Stimulated activated CD4-positive, alpha-beta T cell treated with anti-CD3 and anti-CD28 coated beads, Interleukin-12 subunit alpha, Interleukin-12 subunit beta, amount 100 ng/mL, for 4 hours (primary cell): ENCODE measurements at places on chromosomes 2 and 18.
A peak's percentile ranks its signal among the peaks of the same experiment; 100 is the strongest.

DNA sequence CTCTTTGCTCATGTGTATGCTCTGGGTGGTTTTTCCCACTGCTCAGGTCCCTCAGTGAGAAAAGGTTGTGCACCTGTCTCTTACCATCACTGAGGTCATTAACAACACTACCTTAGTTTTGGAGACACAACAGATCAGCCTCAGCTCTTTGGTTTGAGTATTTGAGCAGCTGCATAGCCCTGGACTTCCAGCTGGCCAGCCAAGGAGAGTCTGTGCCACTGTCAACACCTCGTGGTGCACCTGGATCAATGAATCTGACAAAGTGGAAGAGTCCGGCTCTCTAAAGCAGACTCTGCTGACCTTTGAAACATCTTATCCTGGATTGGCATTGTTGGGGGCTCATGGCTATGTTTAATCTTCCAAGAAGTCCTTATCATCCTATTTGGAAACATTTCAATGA lies 30.0 kb downstream of the SERPINB8 start:
- no peak for DNase-seq

- no peak for DNase-seq
Observed at GRCh38 chr2:178395941-178396570, 54.9 kb downstream of the PRKRA start.

DNA sequence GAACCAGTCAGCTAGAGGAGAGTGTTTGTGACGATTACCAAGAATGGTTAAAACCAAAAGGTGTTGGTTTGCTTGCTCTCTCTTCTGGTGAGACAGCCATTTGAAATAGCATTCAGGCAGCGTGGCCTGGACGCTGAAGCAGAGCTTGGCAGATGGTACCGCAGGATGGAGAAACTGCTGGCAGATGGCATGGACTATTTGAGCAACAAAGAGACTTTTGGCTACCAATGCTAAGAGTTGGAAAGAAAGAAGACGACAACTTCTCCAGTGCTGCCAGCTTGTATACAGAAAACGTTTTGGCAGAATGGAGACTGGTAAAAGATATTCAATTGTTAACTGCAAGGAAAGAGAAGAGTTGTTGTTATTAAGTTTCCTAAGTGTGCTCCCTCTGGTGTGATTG lies 315.0 kb downstream of the PARD3B start:
- DNase-seq, result no peak

GRCh38 chr2:1940679-1941078 lies 196.4 kb upstream of the PXDN start:
- no peak for DNase-seq

DNA sequence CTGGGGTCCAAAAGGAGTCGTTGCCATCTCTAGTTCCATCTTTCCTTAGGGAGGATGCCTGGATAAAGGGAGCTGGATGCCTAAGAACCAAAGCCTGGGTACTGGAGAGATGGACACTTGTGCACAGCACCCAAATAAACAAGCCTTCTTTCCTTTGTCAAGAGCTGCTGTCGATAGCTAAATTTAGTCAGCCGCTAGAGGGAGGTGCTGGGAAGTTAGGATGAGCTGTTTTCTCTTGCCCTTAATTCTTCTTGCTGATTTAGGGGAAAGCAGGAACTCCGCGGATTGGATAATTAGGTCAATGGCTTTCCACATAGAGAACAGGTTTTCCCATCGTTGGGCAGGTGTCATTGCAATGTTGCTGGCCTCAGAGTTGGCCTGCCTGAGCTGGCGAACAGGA lies 30.9 kb upstream of the SERPINB12 start:
- no peak for DNase-seq

GRCh38 chr2:45591073-45591472 lies 20.0 kb downstream of the SRBD1 start:
- no peak for DNase-seq

DNA sequence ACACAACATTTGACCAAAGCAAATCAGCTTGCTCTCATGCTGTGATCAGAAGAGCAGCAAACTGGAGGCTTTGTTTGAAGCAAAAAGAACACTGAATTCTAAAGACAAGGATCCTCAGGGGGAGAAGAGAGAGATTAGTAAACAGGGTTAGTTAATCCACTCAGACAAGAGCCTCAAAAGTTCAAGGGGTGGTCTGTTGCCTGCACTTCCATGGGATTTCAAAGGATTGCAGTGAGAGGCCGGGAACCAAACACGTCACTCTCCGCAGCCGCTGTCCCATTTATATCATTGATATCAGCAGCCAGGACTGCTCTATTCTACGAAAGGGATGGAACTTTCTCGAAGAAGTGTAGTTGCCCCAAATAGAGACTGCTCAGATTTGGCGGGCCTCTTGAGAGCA lies 97.8 kb upstream of the SP3 start:
- DNase-seq, result no peak

DNA sequence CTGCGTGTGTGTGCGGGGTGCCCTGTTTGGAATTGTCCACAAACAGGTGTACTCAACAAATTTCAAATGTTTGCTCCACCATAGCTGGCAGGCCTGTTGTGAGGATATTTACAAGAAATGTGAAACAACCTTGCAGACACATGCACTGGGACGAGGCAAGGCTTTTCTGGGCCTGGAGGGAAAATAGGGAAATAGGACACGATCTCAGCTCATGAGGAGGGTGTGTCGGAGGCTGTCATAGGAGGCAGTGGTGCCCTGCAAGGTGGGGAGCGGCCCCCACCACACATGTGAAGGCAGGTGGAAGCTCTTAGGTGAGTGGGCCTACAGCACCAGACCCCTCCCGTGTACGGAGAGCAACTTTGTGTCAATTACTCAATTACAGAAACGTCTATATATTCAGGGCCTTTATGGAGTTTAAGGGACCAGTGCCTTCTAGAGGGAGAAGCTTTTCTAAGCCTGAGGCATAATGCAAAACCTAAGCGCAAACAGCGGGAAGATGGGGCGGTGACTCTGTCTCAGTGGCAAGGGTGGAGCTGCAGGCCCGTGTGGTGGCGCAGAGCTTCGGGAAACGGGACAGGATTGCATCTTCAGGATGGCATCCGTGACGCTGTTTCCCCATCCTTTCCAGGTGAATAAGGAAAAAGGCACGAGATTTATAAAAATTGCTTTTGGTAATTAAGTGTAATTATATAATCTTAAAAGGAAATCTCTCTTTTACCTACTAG lies 48.0 kb downstream of the RNF144A start:
- no peak for DNase-seq

GRCh38 chr2:241009191-241009590 lies 10.8 kb downstream of the SNED1 start:
- no peak for DNase-seq

DNA sequence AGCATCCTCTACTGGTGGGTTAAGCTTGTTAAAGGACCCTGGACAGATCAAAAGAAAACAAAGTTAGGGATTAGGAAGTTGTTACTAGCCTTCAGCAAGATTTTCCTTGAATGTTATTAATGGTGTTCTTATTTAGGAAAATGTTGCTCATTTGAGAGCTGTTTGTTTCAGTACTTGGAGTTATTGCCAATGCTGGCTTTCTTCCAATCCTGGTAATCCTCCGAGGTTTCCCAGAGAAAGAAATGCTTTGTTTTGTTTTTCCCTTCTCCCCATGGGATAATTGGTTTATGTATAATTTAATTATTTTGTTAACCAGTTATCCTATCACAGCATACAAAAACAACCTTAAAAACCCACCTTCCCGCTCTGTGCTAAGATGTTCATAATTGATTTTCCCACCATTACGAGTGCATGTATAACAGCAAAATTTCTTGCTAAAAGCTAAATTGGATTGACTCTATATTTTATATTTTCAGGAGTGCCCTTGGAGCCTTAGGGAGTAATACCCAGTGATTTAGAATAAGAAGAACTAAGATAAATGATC lies 79.8 kb downstream of the MGAT5 start:
- DNase-seq, result no peak

DNA sequence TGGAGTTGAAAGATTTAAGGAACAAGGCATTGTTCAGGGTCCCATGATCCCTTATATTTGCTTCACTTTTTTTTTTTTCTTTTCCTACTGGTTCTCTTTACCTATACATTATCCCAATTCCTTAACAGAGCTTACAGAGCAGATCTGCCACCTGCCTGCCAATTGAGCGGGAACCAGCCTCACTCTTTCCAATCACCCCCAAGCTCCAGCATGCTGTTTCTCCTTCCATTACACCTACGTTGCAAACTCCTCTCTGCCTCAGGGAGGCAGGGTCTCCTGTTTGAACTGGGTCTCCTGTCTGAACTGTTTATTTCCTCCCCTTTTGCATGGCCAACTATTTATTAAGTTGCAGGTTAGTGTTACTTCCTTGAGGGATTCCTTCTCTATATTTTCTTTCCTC lies 77.2 kb upstream of the SLC38A11 start:
- DNase-seq, result no peak

DNA sequence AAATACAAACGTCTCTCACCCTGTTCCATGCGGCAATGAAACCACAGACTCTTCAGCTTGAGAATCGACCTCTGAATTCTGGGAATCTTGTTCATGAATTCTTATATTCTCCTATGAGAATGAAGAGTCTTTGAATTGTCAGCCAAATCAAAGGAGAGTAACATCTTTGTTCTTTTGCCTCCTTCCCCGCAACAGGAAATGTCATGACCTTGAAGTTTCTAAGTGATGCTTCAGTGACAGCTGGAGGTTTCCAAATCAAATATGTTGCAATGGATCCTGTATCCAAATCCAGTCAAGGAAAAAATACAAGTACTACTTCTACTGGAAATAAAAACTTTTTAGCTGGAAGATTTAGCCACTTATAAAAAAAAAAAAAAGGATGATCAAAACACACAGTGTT lies 21.8 kb downstream of the TNFAIP6 start:
- DNase-seq, result no peak

DNA sequence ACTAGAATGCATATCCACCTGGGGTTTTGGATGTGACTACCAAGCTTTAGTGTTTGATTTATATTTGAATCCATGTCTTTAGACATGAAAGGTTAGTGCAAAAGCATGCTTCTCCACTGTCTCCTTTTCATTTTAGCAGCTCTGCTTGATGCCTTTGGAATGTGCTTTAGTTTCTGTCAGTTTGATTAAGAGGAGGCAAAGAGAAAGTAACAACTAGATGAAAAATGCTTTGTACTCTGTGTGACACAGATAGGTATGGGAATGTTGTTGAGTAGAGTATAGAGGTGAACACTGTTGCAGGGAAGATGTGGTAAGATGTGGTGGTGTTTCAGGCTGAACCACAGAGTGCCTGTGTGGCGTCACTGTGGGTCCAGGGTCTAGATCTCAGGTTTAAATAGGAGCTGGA lies 19.8 kb downstream of the PIK3C3 start:
- no peak for DNase-seq

- no peak for DNase-seq
Observed at GRCh38 chr18:3872641-3873040, 422.7 kb downstream of the TGIF1 start.

DNA sequence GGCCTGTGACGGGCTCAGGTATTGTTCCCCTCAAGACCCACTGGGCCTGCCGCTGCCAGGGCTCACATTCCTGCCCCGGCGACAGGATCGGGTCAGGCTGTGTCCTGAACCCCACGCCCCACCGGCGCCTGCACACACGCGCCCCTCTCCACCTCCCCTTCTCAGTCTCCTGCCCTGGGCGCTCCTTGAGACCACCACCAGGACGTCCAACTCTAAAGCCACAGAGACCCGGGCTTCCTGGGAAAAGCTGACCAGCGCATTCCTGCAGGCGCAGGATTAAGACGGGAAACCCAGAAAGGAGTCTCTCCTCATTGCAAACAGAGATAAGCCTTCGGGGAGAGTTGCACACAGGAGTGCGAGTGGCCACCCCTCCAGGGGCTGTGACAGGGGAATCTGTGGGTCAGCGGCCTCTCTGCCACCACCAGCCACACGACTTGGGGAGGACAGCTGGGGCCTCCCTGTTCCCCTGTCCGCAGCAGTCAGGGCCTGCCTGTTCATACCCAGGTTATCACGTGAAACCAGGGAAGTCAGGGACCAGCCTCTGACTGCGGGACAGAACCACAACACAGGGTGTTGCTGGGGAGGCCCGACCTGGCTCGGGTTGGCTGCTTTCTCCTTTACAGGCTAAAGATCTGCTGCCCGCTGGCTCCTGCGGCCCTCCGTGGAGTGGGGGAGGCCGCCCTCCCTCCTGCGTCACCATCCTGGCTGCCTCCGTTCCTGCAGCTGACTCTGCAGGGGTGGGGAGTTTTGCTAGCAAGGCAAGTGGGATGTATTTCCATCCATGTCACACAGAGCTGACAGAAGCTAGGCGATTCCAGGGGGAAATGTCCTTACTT lies 88.8 kb downstream of the ZCCHC2 start:
- DNase-seq, result no peak

DNA sequence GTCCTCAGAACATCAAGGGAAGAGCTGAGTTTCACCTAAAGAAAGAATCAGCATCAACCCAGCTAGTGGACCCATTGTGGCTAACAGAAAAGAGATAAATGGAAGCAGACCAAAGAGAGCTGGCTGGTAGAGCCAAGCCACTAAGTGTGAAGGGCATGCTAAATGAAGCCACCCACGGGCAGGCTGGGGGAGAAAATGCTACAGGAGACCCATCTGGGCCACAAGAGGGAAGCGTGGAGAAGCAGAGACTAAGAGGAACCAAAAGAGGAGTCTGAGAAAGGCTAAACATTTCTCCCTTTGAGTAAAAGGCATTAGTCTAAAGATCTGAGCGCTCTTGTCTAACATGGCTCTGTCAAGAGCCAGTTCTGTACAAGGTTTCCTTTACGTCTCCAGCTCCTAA lies 15.8 kb downstream of the CWC22 start:
- peak; percentile 2 for DNase-seq

GRCh38 chr2:85429213-85429923 lies 10.9 kb downstream of the SH2D6 start:
- no peak for DNase-seq

- DNase-seq, result no peak
Observed at GRCh38 chr2:128457006-128457604, 138.4 kb upstream of the HS6ST1 start.

DNA sequence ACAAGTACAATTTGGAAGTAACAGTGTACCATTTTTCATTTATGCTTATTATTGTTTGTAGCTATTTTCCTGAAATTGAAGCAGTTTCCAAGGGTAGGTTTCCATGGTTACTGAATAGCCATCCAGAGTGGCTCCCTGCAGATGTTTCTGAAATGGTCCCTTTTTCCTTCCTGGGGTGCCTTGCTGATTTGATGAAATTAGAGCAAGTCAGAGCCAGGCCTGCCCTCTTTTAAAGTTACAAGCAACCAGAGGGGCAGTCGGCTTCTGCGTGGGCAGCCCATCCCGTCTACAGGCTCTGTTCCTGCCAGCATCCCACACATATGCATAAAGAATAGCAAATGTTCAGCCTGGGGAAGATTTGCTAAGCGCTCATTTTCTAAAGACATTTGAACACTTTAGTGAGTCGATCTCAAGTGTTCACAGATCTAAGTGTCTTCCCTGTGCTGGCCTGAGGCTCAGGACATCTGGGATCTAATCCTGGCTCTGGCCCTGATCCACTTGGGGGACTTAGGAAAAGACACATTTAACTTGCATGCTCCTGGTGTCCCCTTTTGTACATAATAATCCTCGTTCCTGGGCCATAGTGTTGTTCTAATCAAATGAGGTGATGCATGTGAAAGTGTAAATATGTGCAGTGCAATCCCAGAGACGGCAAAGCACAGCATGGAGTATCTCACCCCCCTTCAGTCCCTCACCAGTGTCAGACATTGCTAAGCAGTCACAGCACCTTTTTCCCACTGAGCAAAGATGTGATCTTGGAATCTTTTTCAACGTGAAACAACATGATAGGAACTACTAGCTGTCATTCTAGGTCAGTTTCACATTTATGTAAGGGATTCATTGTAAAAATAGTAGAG lies 92.2 kb downstream of the STPG4 start:
- DNase-seq, result no peak
